ENCODE measurements at places on chromosomes 6 and 20.

DNA sequence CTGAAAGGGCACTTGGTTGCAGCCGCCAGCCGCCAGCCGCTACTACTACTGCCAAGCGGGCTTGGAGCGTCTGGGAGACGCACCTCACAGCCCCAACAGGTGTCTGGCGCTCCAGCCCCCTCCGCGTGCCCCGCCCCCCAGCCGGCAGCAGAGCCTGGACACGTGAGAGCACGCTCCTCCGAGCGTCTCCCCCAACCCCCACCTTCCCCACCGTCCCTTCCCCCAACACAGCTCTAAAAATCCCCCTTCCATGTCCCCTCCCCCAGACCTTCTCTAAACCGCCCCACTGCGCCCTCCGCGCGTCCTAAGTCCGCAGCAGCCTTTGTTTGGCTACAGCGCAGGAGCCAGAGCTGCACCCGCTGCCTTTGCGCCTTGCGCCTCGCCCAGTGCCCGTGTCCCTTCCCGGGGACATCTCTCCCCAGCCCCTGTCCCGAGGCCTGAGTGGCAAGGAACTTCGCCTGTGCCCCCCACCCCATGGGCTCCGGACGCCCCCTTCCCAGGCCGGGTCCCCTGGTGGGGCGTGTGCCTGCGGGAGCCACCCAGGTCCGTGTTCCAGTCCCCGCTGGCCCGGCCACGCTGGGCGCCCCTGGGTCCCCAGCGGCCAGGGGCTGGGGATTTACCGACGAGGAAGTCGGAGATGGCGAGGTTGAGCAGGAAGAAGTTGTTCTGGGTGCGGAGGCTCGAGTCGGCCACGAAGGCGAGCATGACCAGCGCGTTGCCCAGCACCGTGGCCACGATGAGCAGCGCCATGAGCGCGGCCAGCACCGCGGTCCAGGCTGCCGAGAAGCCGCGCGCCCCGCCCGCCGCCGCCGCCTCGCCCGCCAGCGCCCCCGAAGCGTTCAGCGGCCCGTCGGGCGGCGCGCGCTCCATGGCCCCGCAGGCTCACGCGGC is 732 bp downstream of the HRH3 start:
- DNase-seq: no peak

GRCh38 chr20:36279776-36280175 is 26.4 kb upstream of the DLGAP4 start:
- DNase-seq: no peak

- no peak for DNase-seq
These were observed 97.8 kb downstream of the PACRG start for GRCh38 chr6:162825597-162825996.

GRCh38 chr20:57468523-57469417 is 56.2 kb downstream of the CTCFL start:
- DNase-seq: no peak

DNA sequence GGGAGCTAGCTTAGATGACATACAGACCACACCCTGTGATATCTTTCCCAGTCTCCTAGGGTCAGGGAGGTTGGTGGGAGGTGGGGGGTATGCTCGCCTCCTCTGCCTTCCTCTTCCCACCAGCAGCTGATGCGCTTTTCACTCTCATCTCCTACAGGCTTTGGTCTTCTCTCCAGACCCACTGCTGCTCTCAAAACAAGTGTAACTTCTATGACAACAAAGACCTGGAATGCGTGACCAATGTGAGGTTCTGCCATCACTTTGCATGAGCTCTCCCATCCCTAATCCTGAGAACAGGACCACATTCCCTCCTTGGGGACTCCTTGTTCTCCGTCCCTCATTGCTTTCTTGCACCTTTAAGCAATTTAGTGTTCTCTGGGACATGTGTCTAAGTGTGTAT is 2.7 kb downstream of the CTSA start:
- DNase-seq: no peak

DNA sequence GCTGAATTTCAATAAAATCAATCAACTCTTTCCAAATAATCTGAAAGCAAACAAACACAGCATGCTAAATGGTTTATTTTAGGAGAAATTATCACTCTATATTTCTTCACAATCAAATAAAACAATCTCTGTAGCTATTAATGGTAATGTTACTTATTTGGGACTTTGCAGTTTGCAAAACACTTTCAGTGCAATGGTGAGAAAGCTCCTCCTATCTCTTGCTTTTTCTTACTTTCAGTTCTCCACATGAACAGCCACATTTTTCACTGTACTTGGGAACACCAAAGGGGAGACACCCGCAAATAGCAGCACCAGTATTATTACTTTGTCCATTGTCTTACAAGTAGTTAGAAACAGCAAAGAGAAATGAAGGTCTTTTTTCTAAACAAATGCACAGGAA is 92.4 kb downstream of the DST start:
- DNase-seq: no peak

GRCh38 chr6:161088676-161089328 is 97.2 kb downstream of the MAP3K4 start:
- no peak for DNase-seq

DNA sequence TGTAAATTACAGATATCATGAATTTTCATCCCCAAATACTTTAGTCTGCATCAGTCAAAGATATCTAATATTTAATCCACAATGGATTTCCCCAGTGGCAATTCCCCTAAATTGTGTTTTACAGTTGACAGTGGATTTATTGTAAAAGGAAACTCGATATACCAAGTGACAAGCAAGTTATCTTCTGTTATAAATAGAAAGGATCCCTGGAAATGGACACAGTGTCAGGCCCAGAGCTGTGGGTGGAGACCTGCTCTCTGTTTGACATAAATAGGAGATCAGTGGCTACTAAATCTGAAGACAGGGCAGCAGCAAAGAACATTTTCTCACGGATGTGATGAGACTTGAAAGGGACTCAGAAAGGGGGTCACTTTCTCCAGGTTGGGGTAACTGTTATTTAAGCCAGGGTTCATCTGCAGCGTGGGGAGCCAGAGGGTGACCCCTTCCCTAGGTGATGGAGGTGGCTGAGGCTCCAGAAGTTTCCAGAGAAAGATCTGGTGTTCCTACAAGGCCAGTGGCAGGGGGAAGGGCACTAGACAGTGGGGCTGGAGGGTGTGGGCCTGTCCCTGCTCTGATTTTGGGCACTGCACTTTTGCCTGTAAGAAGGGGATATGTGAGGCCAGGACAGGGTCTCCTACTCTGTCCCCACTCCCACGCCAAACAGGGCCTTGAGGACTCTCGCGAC is 12.3 kb upstream of the FAM110A start:
- DNase-seq: no peak

- no peak for DNase-seq
These were observed 221.8 kb upstream of the SOX4 start for GRCh38 chr6:21371676-21372171.

- no peak for DNase-seq
These were observed 47.3 kb downstream of the APCDD1L start for GRCh38 chr20:58467572-58468527.

- no peak for DNase-seq
These were observed 294.3 kb downstream of the CDC5L start for GRCh38 chr6:44681761-44682160.

DNA sequence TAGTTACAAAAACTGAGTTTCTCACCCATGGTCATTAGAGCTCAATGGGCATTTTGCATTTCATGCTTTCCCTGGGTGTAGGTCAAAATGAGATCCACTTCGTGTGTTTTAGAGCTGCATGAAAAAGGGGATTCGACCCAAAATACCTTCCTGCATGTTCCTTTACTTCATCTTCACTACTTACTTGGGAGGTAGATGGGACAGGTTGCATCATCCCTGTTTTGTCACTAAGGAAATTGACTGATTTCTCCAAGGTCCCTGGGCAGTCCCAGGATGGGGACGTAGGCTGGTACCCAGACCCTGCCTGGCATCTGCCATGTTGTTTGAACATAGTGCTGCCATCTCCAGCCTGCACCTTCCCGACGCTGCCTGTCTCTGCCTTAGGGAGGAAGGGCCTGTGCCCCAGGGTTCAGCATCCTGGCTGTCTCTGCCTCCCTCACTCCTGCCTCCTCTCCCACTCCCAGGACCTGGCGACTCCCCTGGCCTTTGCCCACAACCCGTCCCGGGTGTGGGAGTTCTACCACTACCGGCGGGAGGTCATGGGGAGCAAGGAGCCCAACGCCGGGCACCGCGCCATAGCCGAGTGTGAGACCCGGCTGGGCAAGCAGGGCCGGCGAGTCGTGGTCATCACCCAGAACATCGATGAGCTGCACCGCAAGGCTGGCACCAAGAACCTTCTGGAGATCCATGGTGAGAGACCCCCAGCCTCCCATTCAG is 17.0 kb downstream of the SIRT5 start:
- DNase-seq: no peak

- no peak for DNase-seq
These were observed 2.2 kb upstream of the FAM162B start for GRCh38 chr6:116767715-116768114.

DNA sequence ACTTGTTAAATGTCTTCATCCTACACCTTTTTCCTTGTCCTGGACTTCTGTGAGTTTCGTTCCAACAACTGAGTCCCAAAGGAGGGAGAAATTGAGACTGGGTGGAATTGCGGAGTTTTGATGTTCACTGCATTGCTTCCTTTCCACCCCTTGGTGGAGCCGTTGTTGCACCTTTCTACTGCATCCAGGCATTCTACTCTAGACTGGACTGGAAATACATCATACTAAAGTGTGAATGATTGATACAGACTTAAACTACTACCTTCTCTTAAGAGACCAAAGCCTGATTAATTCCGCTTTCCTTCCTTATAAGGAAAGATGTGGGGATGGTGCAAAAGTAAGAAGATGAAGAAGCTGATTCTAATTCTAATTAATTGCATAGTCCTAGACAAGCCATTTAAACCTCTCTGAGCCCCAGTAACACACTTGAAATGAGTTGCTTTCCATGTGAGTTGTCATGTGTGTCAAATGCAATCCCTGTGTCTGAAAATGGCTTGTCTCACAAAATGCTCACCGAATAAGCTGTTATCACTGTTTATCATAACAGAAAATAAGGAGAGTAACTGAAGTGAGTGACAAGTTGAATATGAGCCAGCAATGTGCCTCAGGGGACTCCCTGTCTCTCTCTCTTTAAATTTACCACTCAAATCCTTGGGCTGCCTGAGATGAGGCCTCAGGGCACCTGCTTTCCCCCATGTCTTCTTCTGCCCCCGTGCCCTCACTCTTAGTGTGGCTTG is 338.3 kb upstream of the CHD6 start:
- DNase-seq: no peak

DNA sequence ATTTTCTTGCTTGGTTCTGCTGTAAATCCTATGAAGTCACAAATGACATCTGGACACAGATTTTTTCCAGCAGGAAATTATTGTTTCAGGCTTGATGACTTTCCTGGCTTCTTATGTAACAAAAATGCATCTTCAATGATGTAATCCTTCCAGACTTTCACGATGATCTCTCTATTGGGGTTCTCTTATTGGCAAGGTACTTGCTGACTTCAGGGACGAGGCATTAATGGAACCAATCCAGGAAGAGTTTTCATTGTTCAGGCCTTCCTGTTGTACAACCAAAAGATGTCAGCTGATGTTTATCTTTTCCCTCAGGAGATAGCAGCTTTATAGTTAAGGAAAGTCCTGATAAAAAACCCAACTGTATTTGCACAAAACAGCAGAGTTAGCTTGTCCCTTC is 118.5 kb upstream of the MMS22L start:
- DNase-seq: no peak

- DNase-seq: no peak
These were observed 41.8 kb downstream of the DSTN start for GRCh38 chr20:17611540-17612286.

GRCh38 chr6:164741938-164742451 is 567.4 kb downstream of the C6orf118 start:
- DNase-seq: no peak

DNA sequence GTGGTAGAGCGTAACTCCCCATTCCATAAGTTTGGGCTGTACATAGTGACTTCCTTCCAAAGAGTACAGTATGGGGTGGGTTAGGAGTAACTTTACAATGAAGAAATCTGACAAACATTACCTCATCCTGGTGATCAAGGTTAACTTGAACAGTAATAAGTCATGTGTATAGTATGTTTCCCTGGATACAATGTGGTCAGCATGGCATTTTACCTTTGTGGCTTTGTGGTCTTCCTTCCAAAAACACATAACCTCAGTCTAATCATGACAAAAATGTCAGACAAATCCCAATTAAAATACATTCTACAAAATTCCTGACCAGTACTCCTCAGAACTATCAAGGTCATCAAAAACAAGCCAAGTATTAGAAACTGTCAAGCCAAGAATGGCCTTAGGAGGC is 225.1 kb downstream of the UBE3D start:
- no peak for DNase-seq

- no peak for DNase-seq
These were observed 112.8 kb upstream of the ARMC2 start for GRCh38 chr6:108735310-108736001.

GRCh38 chr6:71333697-71334096 is 45.1 kb downstream of the OGFRL1 start:
- DNase-seq: no peak

DNA sequence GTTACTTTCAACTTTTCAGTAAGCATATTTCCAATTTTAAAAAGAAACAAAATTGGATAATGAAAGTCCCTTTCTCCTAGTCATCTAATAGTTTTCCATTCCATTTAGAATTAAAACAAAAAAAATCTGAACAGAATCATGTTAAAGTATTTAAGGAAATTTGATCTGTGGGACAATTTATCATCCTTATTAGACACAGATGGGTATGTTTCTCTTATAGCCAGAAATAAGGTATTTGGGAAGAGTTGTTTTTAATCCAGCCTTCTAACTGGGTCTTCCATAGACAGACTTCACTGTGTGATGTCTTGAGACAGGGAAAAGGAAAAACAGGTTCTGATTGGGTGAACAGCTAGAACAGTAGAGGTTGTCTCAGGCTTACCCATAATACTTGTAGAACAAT is 39.5 kb upstream of the STXBP5 start:
- DNase-seq: no peak

GRCh38 chr20:36259177-36260061 is 23.1 kb downstream of the AAR2 start:
- no peak for DNase-seq

- no peak for DNase-seq
These were observed 129.8 kb upstream of the TIAM2 start for GRCh38 chr6:154865291-154865690.

- DNase-seq: no peak
These were observed 1123.5 kb upstream of the MAP3K7 start for GRCh38 chr6:91710342-91710741.

GRCh38 chr6:46044881-46045617 is 29.4 kb upstream of the CLIC5 start:
- DNase-seq: no peak

- DNase-seq: no peak
These were observed 851.2 kb upstream of the EYS start for GRCh38 chr6:66558189-66558588.

GRCh38 chr6:133954657-133955576 is 1.9 kb downstream of the TBPL1 start:
- no peak for DNase-seq

DNA sequence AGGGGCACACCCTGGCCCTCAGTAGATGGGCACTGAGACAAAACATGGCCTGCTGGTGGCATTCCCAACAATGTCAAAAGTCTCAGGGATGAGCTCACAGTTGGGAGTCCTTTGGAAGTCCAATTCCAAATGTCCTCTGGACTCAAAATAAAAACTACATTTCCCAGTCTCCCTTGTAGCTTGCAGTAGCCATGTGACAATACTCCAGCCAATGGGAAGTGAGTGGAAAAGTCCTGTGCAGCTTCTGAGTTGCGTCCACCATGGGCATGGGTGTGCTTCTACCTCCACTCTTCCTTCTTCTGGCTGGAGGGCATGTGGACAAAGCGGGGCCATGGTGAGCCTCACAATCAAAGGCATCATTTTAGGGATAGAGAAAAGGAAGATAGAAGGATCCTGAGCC is 5.8 kb upstream of the ADAM33 start:
- DNase-seq: no peak

GRCh38 chr6:98971303-98971702 is 23.6 kb upstream of the FBXL4 start:
- no peak for DNase-seq

Measured in esophagus squamous epithelium (tissue), 5 donors.